ENCODE measurements at places on chromosomes 5 and 9.

DNA sequence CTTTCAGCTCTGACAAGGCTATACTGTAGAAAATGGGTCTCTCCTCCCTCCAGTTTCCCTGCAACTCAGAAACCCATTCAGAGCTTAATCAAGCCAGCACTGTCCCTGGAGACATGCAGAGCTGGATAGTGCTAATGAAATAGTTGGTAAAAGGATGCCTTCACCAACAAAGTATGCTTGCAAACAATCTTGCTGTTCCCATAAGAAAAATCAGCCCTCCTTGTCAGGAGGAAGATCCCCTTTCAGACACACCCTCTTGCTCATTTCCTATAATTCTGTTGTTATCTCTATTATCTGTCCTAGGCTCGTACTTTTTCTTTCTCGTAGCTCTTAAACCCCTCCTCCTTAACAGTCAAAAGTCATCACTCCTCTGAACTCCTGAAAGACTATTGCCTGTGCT lies 9.9 kb upstream of the OSMR start:
- no peak for DNase-seq

DNA sequence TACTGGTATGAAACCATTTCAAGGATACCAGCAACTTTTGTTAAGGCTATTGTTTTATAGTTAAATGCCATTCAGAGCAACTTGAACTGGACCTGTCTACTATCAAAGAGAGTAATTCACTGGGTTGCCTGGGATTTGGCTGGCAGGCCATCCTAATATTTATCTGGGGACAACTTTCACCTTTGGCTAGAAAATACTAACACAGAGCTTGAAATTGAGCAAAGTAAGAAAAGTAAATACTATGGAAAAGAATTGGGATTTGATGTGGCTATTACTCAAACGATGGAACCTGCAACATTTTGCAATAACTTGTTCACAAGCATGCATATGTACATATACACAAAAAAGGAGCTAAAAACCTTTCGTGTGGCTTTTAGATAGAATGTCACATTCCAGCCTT lies 191.3 kb downstream of the DENND1A start:
- DNase-seq: no peak

DNA sequence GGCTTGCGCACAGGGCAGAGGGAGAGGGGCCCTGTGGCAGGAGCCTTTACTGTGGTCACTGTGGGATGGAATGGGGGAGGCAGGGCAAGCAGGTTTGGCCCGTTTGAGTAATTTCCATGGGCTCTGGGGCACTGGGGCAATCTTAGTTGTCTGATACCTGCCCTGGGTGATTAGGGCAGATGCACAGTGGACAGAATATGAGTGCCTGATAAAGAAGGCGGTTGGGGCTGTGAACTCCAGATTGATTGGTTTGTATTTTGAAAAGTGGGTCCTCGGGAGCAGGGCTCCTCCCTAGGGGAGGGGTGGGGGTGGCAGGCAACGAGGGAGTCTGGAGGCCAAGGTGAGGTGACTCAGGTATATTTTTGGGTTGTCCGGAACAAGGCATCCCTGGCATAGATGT lies 247.5 kb downstream of the NSG2 start:
- DNase-seq: no peak

DNA sequence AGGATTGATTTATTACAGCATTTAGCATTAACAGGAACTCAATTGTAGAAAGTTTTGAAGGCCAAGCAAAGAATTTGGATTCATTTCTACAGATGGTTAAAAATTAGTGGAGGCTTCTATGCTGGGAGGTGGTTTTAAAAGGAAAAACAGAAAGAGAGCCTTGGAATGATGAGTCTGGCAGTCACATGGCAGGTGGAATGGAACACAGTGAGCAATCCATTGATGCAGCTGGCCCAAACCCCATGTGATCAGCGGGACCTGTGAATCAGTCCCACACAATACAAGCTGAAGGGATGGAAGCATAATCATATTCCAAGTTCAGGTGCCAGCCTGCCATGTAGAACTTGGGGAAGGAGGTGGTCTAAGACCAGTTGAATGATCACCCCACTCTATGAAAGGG lies 147.9 kb downstream of the PIP5K1B start:
- no peak for DNase-seq

GRCh38 chr5:39455645-39456044 lies 30.9 kb upstream of the DAB2 start:
- no peak for DNase-seq

DNA sequence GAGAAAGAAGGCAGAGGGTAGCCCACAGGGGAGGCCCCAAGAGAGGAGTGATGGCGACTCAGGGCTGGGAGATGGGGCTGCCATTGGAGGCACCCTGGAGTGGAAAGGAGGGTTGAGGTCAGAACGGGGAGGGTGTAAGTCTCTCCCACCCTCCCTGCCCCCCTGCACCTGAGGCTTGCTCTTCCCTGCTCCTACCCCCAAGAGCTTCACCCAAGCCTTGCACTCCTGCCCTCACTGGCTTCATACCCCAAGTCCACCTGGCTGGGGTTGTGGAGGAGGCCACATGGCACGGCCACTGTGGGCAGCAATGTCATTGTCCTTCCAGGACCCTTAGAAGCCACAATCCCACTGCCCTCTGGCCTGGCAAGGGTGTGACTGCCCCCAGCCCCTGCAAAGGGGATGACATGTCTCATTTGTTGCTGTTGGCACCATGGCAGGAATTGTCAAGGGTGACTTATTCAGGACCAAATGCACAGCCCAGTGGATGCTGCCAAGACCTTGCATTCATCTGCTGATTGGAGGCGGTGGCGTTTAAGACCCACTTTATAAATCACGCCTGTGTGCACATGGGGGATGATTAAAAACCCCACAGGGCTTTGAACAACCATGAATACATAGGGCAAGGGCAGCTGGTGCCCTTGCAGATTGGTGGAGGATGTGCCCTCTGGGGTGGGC lies 47.6 kb upstream of the RNU6ATAC start:
- DNase-seq: no peak

GRCh38 chr5:89043676-89044075 lies 160.7 kb upstream of the MEF2C start:
- no peak for DNase-seq

DNA sequence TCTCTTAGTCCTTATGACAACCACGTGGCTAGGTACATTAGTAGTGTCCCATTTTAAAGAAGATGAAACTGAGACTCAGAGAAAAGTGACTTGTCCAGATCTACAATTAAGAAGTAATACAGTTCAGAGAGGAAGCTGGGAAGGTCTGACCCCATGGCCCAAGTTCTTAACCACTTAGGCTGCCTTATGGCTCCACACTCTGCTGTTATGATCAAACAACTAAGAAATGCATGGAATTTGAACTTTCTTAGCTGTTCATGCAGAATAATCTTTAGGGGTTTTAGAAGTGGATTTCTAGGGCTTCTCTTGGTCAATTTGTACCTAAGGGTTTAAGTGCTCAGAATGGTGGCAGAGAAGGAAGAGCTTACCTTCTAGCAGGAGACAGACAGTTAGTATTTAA lies 128.0 kb upstream of the MSX2 start:
- DNase-seq: no peak

DNA sequence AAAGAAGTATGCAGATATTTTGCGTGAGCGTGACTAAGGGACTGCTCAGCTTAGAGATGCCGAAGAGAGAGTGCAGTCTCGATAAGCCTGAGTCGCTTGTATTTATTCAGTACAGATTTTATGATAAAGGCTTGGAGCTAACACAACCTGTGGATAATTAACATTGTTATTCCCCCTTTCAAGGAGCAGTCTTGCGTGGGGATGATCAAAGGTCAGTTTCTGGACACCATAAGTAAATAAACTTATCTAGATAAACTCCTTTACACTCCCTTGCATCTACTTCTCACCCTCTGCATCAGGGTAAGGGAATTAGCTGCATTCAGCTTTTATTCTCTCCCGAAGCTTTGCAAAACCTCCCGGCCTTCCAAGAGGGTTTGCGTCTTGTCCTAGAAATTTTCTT lies 357.8 kb upstream of the ST8SIA4 start:
- no peak for DNase-seq

DNA sequence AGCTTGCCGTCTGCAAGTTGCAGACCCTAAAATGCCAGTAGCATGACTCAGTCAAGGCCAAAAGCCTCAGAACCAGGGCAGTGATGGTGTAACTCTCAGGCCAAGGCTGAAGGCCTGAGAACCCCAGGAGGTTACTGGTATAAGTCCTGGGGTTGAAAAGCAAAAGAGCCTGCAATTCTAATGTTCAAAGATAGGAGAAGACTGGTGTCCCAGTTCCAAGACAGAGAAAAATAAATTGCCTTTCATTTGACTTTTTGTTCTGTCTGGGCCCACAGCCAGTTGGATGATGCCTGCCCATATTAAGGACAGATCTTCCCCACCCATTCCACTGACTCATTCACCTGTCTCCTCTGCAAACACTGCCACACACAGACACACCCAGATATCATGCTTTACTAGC lies 673.2 kb downstream of the CDH18 start:
- DNase-seq: no peak
